Stimulated activated naive CD8-positive, alpha-beta T cell treated with anti-CD3 and anti-CD28 coated beads, Interleukin-15, amount 100 ng/mL, for 72 hours (primary cell): ENCODE measurements at places on chromosomes 11 and 22.

DNA sequence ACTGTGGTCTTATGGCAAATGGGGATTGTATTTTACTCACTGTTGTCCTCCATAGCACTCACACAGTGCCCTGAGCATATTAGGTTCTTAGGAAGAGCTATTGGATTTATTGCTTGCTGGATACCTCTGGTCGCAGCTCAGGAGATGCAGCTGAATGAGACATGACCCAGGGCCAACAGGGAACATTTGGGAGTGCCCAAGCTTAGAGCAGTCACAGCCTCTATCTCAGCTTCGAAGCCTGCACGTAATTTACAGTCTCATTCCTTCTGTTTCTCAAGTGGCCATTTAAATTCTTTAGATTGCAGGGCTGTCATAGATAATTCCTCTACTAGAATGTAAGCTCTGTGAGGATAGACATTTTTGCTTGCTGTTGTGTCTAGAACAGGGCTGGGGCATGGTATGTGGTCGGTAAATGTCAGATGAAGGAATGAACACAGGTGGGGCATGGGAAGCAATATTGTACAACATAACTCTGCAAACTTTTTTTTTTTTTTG lies 192.8 kb downstream of the GRIK4 start:
- DNase-seq = no peak

GRCh38 chr11:70156291-70157037 lies 46.6 kb upstream of the FADD start:
- DNase-seq = no peak

GRCh38 chr11:9092853-9093778 lies 1.7 kb upstream of the SCUBE2 start:
- DNase-seq = no peak

DNA sequence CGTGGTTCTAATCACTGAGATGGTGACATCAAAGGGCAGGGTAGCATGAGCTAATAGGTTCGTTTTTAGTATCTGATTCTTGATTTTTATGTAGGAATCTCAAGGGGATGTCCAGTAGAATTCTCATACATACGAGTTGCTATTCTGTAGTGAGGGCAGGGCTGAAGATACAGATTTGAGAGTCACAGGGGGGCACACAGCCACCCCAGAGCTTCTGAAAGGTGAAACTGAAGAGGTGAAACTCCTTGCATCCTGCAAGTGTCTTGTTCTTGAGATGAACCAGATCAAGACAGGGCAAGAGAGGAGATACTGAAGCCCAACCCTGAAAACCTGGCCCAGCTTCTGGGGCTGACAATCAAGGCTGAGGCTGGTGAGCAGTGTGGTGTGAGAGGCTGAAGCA lies 35.6 kb upstream of the TMEM123 start:
- DNase-seq = no peak

GRCh38 chr11:75795276-75796090 lies 19.5 kb upstream of the UVRAG start:
- no peak for DNase-seq

GRCh38 chr11:63763496-63764339 lies 4.9 kb downstream of the ZFTA start:
- no peak for DNase-seq

DNA sequence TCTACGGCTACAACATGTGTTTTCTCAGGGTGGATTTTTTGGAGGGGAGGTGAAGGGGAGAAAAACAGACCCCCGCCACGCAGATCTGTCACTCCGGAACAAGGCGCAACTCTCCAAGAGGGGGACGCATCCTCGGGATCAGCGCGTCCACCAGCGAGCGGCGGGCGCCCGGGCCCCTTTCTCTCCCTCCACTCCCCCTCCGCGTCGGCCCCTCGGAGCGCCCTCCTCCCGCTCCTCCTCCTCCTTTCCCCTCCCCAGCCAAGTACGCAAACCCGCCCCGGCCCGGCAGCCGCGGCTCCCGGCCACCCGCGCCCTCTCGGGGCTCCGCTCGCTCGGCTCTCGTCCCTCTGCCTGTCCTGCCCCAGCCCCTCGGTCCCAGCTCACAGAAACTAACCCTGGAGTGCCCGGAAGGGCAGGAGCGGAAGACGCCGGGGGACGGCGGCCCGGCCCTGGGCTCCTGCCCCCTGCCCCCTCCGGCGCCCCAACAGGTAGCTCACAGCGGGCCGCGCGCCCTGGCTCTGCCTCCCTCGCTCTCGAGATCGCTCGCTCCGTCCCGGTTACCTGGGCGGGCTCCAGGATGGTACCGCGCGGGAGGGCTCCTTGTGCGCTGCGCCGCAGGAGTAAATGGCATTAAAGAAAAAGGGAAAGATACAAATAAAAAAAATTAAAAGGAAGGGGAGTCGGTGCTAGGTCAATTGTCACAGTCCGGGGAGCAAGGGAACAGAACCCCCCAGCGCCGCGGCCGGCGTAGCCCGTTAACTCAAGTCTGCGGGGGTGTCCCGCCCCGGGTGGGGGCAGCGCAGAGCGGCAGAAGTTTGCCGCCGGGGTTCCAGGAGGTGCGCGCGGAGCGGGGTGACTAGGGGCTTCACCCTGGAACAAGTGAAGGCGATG lies 131.4 kb upstream of the C11orf58 start:
- peak; percentile 18 for DNase-seq

- no peak for DNase-seq
Observed at GRCh38 chr22:32208681-32209080, 3.8 kb upstream of the RFPL2 start.

DNA sequence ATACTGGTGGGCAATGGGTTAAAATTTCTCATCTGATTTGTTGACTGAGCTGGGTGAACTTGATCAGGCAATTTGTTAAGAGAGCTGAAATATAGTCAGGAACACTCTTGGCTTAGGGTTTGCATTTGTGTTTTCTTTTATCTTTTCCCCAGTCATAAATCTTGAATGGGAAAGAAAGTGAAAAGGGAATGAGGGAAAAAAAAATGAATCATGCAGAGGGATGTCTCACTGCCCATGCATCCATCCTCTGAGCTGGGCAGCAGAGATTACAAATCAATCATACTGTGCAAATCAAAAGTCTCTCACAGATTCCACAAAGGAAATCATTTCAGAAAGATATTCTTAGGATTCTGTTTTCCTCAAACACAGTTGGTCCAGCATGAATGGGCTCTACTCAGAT lies 174.2 kb upstream of the MPPED2 start:
- DNase-seq = no peak

GRCh38 chr11:102685338-102685737 lies 20.2 kb downstream of the MMP27 start:
- DNase-seq = no peak

DNA sequence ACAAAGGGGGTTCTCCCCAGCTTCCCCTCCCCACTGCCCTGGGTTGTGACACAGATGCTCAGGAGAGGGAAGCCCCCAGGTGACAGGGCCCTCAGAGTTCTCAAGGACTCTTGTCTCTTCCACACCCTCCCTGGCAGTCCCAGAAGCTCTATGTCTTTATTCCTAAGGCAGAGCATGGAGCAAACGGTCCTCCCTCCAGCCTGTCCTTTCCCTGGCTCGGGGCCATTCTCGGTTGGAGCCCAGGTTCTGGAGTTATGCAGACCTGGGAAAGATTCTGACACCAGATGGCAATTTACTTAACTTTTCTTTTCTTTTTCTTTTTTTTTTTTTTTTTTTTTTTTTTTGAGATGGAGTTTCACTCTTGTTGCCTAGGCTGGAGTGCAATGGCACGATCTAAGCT lies 186.6 kb downstream of the CEP164 start:
- DNase-seq = no peak

DNA sequence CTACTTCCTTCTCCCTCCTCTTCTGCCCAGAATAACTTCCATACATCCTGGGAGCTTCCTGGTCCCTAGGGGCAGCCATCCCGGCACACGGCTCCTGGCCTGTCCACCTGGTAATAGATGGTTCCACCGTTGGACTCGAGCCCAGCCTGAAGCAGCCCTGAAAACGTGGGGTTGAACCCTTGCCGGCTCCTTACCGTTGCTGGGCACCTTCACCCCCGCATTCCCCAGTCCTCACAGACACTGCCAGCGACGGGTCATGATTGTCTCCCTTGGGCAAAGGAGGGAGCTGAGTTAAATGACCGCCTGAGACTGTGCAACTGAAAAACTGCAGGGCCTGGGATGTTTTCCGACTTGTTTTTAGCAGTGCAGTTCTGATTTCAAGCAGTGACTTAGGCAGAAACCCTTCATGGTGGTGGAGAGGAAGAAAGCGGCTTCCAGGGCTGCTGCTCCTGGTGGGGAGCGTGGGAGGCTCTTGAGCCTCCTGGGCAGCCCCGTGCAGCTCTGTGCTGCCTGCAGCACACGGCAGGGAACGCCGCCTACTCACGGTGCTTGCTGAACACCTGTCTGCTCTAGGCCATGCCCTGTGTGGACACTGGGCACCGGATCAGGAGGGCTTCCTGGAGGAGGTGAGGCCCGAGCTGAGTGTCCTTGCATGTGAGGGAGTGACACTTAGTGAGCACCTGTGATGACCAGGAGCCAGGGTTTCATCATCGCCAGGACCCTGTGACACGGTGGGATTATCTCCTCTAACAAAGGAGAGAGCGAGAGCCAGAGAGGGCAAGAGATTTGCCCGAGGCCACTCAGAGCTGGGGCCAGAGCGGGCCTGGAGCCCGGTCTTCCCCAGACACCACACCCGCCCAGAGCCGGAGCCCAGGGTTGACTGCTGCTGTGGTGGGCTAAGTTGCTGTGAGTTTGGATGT lies 77.4 kb downstream of the FBLN1 start:
- DNase-seq = no peak

DNA sequence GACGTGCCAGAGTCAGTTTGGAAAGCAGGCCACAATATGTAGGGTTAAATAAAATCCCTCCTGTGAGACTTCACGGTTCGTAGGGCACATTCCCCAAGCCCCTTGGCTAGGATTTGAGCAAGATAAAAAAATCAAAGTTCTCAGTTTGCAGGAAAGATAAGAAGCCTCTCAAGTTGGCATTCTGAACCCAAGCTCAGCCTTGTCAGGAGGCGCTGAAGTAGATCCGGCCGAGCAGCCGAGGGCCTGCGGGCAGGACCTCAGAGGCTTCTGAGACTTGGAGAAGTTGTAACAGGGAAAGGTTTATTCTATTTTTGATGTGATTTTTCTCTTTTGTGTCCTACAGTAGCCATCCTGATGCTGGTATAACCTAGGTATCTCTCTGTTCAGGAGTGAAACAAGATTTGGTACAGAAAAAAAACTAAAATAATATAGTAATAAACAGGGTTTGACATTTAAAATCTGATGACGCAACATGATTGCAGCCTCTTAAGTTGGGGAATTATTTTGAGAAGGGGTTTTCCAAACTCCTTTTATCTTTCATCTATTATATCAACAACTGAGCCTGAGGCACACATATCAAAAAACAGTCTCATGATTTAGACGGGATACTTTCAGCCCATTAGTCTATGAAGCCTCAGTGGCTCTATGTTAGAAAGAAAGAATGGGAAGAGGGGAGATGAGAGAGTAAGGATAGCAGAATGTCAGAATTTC lies 10.1 kb downstream of the PATE2 start:
- no peak for DNase-seq

GRCh38 chr11:67648796-67649613 lies 1.5 kb downstream of the ACY3 start:
- no peak for DNase-seq

- DNase-seq = no peak
Observed at GRCh38 chr11:11481371-11481770, 128.3 kb upstream of the CSNK2A3 start.

DNA sequence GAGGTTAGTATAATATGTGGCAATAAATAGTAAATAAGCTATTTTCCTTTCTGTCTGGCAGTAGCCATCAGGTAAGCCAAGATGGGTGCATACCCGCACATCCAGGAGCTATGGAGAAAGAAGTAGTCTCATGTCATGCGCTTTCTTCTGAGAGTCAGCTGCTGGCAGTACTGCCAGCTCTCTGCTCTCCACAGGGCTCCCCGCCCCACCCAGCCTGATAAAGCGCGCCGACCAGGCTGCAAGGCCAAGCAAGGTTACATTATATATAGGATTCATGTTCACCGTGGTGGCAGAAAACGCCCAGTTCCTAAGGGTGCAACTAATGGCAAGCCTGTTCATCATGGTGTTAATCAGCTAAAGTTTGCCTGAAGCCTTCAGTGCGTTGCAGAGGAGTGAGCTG lies 126.2 kb downstream of the ATG16L2 start:
- DNase-seq = no peak

- no peak for DNase-seq
Observed at GRCh38 chr11:74720596-74721478, 10.4 kb downstream of the CHRDL2 start.

DNA sequence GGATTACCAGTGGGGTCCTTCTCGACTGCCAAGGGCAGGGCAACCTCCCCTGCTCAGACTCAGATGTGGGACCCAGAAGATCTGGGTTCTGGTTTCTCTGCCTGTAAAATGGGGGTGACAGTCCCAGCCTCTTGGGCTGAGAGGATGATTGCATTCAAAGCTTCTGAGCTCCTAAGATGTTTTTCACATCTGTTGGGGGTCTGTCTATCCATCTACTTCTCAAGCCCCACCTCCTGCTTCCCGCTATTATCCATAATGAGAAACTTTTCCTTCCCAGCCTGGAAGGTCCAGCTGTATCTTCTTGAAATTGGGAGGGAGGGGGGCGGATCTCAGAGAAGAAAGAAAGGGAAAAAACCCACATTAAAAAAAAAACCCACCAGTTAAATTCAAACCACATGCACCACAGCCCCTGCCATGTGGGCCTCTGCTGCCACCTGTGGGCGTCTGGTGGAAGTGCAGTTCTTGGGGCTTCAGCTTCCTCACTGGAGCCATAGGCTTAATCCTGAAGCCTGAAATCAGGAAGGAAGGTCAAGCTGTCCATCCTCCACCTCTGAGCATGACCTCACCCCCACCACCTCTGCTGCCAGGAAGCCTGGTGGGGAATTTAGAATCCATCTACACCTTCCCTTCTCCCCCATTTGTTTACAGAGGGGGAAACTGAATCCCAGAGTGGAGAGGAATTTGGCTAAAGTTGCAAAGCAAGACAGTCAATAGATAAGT lies 27.3 kb downstream of the ARHGEF17 start:
- DNase-seq = peak; percentile 69
